HepG2 (cell line): ENCODE measurements at places on chromosomes 12 and 14. TPM values are rescaled to one million over a fixed set of nuclear protein-coding genes. Genes with fewer than 3 reads are reported as not detected.

- DNase-seq: no peak
Observed at GRCh38 chr14:105840266-105841021, 314.1 kb downstream of the TMEM121 start.

- peak; percentile 39 for DNase-seq
Observed at GRCh38 chr12:10385166-10385613, 4.7 kb downstream of the KLRK1 start.

DNA sequence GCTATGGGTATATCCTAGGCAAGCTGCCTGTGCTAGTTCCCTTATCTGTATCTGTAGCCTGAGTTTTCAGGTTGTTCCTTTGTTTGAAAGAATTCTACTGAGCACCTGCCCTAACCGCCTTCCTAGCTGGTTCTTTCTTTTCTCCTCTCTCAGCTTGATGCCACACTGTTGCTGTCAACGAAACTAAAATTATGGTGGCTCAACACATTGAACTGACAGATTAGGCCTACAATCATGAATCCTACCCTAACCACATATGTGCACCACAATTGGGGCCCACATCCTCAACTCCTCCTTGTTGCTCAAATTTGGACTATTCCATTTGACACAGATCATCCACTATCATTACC, 36.2 kb upstream of the RESF1 start:
- DNase-seq: no peak

The PTPRB gene
- 0.02 TPM in 1 of 2 replicates, not detected in the other for total RNA-seq

The CISTR gene
- total RNA-seq: not detected in 2 replicates

DNA sequence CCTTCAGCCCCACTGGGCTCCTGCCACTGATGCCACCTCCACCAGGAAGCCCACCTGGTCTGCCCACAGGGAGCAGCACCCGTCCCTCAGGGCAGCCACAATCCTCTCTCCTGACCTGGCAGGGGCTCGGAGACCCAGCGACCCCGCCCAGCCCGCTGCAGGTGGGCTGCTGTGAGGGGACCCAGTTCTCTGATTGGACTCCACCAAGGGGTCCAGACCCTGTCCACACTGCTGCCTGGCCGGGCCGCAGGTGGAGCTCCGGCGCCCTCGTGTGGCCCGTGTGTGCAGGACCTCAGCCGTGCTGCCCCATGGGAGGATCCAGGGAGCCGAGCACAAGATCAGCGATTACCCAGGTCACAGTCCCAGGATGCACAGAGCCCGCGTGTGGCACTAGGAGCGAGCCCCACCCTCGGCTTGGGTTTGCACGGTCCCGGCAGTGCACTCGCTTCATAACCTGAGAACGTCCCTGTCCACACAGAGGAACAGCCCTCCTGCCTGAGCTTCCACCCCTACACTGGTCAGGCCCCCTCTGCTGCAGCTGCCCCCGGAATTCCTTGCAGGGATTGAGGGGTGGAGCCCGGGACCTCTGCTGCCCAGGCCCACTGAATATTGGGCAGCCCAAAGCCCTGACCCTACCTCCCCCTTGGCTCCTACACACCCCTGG, 35.4 kb upstream of the TMEM179 start:
- peak; percentile 32 for DNase-seq

DNA sequence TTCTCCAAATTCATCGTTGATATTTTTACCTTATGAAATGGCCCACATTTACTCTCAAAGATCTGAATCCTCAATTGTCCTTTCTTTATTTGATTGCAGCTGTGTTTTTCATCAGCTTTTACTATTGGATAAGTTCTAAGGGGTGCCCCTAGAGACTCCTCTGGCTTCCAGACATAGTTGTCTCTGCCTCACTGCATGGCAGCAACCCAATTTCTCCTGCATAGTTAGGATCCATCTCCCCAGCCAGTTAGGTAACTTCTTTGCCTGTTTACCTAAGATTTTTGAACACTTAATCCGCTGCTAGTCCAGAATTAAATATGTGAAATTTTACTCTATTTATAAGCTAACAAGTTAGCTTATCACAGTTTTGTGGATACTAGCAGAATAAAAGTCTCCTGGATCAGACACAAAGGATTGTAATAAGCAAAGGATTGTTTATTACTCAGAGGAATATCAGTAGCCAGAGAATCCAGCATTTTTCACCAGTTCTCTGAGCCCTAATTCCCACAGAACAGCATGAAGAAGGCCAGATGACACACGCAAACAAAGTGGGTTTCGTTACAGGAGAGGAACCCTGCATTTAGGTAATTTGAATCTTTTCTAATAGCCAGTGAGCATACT, 101.1 kb downstream of the BBS10 start:
- DNase-seq: no peak

The TMEM117 gene
- total RNA-seq: 6.5 and 8.5 TPM in 2 replicates

DNA sequence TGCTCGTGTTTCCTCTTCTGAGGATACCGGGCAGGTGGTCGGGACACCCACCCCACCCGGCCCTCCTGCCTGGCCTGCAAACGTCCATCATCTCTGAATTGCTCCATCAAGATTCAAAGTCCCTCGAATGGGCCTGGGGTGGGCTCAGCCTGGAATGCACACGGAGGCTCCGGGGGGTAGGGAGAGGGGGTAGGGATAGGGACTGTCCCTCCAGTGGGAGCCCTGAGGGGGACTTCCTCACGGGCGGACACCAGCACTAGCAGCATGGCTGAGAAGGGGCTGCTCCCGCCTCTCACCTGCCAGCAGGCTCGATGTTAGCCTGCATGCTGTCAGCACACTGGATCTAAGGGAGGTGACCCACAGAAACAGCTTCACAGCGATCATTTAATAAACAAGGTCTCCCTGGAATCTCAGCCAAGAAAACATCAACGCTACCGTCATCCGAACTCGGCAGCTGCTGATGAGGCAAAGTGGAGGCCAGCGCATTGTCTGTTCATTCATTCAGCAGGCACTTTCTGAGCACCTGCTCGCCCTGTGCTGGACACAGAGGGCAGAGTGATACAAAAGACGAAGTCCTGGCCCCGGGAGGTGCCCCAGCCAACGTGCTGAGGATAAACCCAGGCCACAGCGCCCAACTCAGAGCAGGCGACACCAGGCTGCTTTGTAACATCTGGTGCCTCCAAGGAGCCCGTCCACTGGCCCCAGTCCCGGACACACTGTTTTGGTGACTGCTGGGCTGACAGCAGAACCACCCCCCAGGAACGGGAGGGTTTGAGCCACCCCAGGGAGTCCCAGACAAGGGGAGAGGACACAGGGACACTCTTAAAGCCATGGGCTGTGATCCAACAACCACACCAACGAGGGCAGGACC, 6.3 kb downstream of the TMEM179 start:
- no peak for DNase-seq

DNA sequence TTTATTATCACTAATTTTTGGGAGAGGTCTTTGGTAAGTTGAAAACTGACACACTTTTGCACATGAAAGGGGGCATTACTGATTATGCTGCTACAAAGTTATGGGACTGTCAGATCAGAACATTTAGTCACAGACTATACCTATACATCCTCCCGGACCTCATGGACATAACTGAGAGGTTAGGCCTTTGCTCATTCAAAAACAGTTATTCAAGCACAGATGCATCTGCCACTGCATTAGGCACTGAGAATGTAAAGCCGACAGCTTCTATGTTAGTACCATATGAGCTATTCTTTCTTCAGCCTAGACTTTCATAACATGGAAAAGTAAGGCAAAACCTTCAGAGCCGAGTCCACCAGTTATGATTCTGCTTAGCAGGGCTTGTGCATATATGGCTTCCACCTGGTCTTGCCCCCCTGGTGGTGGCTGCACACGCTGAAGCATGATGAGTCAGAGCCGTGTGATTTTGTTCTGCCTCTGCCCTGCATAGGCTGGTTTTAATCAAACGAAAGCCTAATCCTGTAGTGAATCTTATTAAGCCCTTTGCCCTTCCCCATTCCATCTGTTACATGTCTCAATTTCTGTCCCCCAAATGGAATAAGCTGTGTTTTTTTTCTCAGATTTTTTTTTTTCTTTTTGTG, 21.8 kb upstream of the RNU6-8 start:
- DNase-seq: peak; percentile 68

- DNase-seq: no peak
Observed at GRCh38 chr12:101859664-101860607, 17.4 kb upstream of the DRAM1 start.
